Muscle of back (tissue), 13 donors: ENCODE measurements at places on chromosomes 4 and X. TPM values are rescaled to one million over a fixed set of nuclear protein-coding genes. Genes with fewer than 3 reads are reported as not detected.
A peak's percentile ranks its signal among the peaks of the same experiment; 100 is the strongest.

- peak; percentile 54 for DNase-seq
Observed at GRCh38 chr4:141702472-141703182, 66.2 kb downstream of the IL15 start.

Gene PGAM4
- polyA plus RNA-seq: not detected

Gene RHOXF1
- 0.63 TPM for polyA plus RNA-seq

- no peak for DNase-seq
Observed at GRCh38 chrX:40154250-40154852, 56.6 kb upstream of the BCOR start.

DNA sequence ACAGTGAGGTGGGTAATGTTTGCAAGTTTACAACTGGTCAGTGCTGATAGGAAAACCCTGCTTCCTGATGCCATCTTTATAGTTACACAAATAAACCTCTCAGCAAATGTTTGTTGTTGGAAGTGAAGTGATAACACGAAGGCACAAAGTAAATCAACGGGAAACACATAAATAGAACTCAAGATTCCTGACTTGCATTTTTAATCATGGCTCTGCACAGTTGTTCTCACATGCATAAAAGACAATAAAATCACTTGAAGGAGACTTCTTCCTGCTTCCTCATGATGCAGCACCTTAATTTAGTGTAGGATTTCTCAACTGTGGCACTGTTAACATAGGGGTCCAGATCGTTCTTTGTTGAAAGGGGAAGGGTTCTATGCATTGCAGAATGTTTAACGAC, 907.7 kb downstream of the RAB28 start:
- DNase-seq: no peak

DNA sequence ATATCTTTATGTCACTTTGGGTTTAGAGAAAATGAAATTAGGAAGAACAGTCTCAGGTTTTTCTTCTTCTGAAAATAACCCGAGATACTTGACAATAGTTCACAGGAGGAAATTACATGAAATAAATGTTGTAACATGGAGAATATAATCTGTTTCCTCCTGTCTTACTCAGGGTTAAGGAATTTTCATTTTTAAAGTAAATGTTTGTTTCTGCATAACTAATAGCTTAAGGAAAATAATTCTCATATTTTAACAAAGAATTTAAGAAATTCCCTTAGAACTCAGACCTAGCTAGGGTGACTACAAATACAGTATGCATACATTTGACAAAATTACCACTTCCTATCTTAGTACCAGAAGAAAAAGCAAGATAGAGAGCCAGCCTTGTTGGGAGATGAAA, 17.2 kb upstream of the SPRY1 start:
- no peak for DNase-seq

Gene CRMP1
- 20.1 TPM for polyA plus RNA-seq

DNA sequence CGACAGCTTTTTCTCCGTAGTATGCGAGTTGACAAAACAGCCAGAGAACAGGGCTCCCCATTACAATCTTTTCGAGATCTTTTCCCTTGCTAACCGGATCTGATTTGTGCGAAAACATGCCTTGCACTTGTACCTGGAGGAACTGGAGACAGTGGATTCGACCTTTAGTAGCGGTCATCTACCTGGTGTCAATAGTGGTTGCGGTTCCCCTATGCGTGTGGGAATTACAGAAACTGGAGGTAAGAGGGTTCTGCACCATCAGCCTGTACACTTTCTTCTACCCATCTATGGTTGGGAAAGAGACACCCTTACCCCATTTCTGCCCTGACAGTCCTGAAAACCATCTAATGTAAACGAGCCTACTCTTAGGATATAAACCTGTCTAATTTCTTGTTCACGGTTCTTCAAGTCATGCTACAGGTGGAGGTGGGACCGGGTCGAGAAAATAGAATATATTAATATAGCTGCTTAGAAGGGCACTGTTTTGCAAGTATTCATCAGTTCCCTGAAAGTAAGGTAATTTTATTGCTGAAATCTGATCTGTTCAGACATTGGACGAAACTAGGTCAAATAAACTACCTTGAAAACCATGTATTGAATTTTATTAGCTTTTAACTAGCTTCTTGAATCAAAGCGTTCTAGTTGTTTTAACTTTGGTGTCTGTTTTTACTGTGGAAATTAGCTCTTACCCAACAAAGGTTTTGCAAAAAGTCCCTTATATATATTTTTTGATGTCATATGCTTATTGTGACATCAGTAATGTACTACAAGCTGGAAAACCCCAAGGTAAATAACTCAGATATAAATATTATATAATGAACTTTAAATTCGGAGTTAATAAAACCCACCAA, 869 bp downstream of the TMEM184C start:
- DNase-seq: no peak

- peak; percentile 1 for DNase-seq
Observed at GRCh38 chrX:55767100-55767499, 49.6 kb downstream of the RRAGB start.

DNA sequence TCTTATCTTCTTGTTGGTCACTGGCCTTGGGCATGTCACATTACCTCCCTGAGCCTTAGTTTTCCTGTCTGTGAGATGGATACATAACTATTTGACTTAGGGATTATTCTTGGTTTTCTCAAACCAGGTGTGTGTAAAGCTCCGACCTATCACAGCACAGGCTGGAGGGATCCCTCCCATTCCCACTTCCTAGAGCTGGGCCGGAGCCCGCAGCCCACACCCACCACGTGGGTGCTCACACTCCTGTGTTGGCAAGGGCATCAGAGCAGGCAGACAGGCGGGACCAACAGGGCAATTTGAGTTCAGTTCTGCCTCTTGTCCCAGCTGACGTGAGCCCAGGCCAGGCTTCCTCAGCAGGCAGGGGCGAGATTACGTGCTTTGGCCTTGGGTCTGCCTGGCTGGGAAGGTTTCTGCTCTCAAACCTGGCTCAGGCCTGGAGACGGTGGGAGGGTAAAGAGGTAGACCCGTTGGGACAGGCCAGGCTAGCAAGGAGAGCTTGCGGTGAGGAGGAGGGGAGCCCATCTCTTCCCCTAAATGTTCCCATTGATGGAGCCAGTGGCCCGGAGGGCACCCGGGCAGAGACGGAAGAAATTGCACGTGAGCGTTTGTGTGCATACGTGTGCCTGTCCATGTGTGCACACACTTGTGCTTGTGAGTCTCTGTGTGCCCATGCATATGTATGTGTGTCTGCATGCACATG, 734 bp upstream of the SH3TC1 start:
- peak; percentile 55 for DNase-seq

DNA sequence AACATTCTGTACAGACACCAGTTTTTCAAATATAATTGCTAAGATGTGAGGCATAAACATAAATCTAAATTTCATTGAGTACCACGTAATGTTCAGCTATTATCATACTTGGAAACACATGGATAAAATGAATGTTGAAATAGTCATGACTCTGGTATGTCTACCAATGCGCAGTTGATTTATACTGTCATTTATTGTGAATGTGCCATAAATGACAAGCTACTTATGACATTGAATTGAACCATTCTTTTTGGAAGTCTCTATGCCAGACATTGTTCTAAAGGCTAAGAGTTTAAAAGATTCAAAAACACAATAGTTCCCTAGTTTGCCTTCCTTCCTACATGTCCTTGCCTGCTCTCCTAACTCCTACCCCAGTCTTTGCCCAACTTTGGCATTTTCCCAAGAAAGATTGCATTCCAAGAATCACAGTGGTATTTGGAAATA, 96.6 kb upstream of the DMD start:
- peak; percentile 22 for DNase-seq

Gene IL9R
- polyA plus RNA-seq: not detected

GRCh38 chr4:123619326-123619725, 222.7 kb downstream of the SPRY1 start:
- DNase-seq: no peak

Gene VGLL1
- polyA plus RNA-seq: not detected

Gene SLC4A4
- polyA plus RNA-seq: 13.8 TPM

GRCh38 chr4:6362896-6363295, 93.2 kb downstream of the WFS1 start:
- DNase-seq: peak; percentile 40

Gene ANOS1
- polyA plus RNA-seq: 41.3 TPM

- DNase-seq: no peak
Observed at GRCh38 chr4:128357286-128357685, 69.7 kb upstream of the PGRMC2 start.

Gene DRP2
- polyA plus RNA-seq: 1.2 TPM

DNA sequence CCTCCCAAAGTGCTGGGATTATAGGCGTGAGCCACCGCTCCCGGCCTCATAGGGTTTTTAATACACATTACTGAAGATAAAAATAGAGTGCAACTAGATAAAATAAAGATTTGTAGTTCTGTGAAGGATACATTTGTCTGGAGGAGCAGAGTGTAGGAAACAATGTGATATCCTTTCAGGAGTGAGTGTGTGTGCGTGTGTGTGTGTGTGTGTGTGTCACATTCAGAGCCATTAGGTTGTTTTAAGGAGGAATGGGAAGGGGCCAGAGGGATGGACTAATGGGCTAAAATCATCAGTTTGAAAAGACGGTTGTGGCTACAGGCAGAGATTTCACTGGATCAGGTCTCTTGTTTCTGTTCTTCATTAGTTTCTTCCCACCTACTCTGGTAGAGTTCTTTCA, 40.0 kb downstream of the RBPJ start:
- no peak for DNase-seq

GRCh38 chrX:99914635-99915034, 495.4 kb downstream of the PCDH19 start:
- DNase-seq: no peak

DNA sequence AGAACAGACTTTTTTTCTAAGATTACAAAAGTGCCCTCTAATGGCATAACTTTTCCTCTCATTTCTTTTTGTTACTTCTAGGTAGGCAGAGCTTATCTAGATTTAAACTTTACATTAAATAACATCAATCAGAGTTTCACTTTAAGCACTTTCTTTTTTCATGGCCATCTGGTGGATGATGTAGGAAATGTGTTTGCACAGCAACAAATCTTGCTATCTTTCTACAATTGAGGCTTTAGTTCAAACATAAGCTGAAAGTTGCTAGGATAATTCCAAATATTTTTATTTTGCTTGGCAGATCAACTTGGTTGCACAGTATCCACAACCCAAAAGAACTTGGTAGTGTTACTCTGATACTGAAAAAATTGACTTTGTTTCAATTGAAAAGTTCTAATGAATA, 22.0 kb downstream of the NDNF start:
- DNase-seq: peak; percentile 21

Gene ANKRD50
- polyA plus RNA-seq: 71.6 TPM

- DNase-seq: no peak
Observed at GRCh38 chr4:105215609-105216313, 69.1 kb downstream of the TET2 start.

GRCh38 chr4:1401409-1402020, 4.7 kb downstream of the NKX1-1 start:
- no peak for DNase-seq

Gene TRPC5OS
- polyA plus RNA-seq: 0.23 TPM

- no peak for DNase-seq
Observed at GRCh38 chrX:20313899-20314298, 47.2 kb upstream of the RPS6KA3 start.

DNA sequence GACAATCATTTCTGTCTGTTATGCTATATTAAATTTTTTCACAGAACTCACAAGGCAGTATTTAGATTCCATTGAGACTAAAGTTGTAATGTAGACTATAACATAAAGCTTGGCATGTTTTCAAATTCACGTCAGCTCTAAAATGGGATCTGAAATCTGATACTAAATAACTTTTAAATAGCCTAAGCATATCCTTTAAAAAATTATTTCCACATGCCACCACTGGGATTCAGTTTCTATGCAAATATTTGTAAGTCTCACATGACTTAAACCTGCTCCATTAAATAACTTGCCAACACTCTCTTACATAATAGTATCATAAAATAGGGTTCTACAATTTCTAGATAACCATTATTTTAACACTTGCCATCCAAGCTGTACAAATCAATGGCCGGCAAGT, 32.4 kb downstream of the KLHL8 start:
- DNase-seq: peak; percentile 51

- no peak for DNase-seq
Observed at GRCh38 chrX:1455948-1456280, 3.2 kb upstream of the ASMTL start.

- DNase-seq: no peak
Observed at GRCh38 chrX:153662266-153662665, 11.3 kb downstream of the PNCK start.

DNA sequence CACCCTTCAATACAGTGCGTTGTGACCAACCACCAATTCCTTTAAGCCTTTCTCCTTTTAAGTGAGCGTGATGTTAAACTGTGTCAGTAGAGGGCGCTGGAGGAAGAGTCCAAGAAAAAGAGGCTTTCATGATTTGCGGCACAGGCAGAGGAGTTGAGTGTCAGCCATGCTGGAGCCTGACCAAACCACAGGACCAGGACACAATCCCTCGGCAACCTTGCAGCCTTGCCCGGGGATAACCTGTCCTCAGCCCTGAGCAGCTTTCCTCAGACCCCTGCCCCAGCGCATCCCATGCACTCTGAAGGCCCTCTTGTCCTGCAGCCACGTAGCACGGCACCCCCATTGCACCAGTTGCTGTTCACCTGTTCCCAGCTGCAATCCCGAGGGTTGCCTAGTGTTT, 53.5 kb upstream of the SMIM31 start:
- no peak for DNase-seq
